Muscle of leg (tissue), 16 donors: ENCODE measurements at places on chromosomes 3 and 15. TPM values are rescaled to one million over a fixed set of nuclear protein-coding genes. Genes with fewer than 3 reads are reported as not detected.

Gene GOLGA8S
- total RNA-seq: 0.18 TPM

Gene ROPN1B
- total RNA-seq: not detected

Gene IQCF5
- not detected for total RNA-seq

Gene GXYLT2
- 39.1 TPM for total RNA-seq

Gene PPP1R14D
- total RNA-seq: not detected

Gene LRTM1
- 99.9 TPM for total RNA-seq

Gene CA12
- 2.2 TPM for total RNA-seq

Gene FGD5
- 14.1 TPM for total RNA-seq

Gene LIPH
- 0.18 TPM for total RNA-seq

Gene CIB1
- total RNA-seq: 13.2 TPM
